ENCODE measurements at places on chromosomes 6 and 20.

- DNase-seq = no peak
Measured at GRCh38 chr20:61772828-61773631, 292.7 kb downstream of the TAF4 start.

GRCh38 chr6:116190550-116190949 lies 63.3 kb downstream of the TSPYL4 start:
- DNase-seq = no peak

- DNase-seq = no peak
Measured at GRCh38 chr6:56551409-56552120, 91.1 kb downstream of the DST start.

- no peak for DNase-seq
Measured at GRCh38 chr6:6694825-6695624, 106.5 kb downstream of the LY86 start.

GRCh38 chr6:157908369-157909281 lies 73.0 kb upstream of the SYNJ2 start:
- DNase-seq = no peak

GRCh38 chr20:12748359-12748994 lies 260.3 kb upstream of the SPTLC3 start:
- no peak for DNase-seq

DNA sequence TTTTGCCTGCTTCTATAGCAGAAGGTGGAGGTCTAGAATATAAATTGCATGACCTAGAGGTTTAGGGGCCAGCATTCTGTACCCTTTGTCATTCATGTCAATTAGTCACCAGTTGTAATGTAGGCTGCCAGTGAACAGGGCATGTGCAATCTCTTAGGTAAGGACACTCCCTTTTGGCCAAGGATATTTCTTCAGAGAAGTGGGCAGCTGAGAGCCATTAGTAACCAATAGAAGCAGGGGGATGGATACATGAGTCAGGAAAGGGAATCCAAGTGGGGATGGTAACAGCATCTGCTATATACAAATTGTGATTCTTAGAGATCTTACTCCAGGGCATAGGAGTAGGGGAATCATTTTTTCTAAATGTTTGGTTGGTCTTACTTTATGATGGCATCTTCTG lies 494.2 kb upstream of the JAG1 start:
- no peak for DNase-seq

- no peak for DNase-seq
Measured at GRCh38 chr6:7172649-7173048, 64.9 kb downstream of the RREB1 start.

DNA sequence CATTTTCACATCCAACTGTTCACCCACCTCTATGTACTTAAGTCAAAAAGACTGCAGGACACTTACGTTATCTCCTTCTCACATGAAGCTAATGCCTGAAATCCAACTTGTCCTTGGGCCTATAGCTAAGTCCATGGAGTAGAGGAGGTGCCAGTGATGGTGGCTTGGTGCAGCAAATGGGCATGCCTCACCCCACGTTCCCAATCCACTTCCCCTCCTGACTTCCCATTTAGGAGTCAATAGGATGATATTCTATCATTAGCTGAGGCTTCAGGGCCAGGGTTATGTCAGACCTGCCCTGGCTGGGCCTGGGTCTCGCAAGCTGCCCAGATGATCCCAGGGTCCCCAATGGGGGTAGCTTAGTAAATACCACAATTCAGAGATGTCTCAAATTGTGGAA lies 410.4 kb downstream of the MAFB start:
- no peak for DNase-seq

- DNase-seq = no peak
Measured at GRCh38 chr6:125797120-125797885, 6.5 kb downstream of the NCOA7 start.

DNA sequence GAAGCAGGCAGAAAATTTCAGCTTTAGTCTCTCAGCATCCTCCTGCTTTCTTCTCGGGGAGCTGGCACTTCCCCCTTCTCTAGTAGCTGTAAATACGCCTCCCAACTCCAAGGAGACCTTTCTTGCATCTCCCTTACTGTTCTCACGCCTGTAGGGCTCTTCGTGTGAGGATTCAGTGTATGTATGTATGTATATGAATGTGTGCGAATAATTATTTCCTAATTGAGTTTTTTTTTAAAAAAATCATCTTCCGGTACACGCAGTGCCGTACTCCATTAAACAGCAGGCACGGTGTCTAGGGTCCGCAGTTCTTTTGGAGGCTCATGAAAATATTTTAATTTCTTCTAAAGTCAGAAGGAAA lies 85.4 kb downstream of the HFE start:
- DNase-seq = no peak

DNA sequence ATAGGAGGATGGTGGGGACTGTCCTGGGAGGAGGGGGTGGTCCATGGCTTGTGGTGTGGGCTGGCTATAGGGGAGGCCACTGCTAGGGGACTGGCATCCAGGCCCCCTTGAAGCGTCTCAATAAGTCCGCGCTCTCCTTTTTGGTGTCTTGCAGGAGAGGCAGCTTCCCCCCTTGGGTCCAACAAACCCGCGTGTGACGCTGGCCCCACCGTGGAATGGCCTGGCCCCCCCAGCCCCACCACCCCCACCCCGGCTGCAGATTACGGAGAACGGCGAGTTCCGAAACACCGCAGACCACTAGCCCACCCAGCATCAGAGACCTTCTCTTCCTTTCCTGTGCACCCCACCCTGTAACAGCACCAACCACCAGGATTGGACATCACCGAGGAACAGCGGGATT lies 2.8 kb upstream of the ZBTB9 start:
- DNase-seq = no peak

DNA sequence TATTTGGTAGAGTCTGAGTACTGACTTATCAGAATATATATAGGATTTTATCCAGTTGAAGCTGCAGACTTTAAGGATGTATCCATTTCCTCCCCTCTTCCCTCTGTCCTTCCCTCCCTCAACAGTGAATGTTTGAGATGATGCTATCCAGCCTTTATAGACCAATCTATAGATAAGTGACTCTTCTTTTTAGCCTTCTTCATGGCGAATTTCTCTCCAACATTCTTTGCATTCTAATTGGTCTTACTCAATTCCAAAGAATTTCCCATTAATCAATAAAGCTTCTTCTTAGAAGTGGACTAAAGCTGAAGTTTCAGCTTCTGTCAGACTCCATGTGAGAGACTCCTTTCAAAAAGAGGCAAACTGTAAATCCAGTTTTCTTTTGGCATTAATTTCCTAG lies 99.3 kb downstream of the AIG1 start:
- no peak for DNase-seq

GRCh38 chr6:74598462-74599393 lies 607.1 kb downstream of the COL12A1 start:
- no peak for DNase-seq

GRCh38 chr20:58457083-58457695 lies 58.0 kb downstream of the APCDD1L start:
- DNase-seq = no peak

GRCh38 chr6:72975352-72975752 lies 249.9 kb downstream of the KHDC1L start:
- DNase-seq = no peak

- peak; percentile 4 for DNase-seq
Measured at GRCh38 chr20:52150440-52151258, 40.9 kb downstream of the ZFP64 start.

DNA sequence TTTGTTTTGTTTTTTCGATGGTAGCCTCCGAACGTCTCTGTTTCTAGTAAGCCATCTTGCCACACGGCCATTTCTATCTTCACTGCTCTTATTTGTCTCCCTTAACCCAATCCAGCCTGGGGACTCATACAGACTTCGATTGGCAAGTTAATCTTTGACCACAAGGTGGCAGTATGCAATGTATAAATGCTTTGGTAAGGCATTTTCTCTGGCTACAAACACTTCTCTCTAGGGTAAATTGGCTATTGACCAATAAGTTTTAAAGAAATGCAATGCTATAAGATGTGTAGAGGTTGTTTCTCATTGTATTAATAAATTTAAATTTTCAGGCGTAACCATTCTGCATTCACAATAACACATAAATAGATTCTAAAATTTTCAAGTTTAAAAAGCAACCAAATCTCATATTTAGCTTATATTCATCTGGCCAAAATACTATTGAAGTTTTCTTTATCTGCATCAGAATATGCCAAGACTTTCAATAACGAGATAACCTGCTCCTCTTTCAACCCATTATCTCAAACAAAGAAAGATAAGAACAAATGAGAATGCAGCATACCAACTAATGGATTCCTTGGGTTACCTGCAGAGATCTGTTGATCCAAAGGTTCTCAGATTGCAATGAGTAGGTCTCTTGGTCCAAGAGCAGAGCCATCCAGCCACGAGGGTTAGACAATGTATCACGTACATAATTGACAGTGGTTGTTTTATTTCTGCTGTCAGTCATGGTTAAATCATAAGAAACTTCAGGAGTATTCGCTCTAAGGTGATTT lies 231.9 kb downstream of the PKHD1 start:
- DNase-seq = no peak

- DNase-seq = no peak
Measured at GRCh38 chr6:140058863-140059262, 684.4 kb upstream of the CITED2 start.

DNA sequence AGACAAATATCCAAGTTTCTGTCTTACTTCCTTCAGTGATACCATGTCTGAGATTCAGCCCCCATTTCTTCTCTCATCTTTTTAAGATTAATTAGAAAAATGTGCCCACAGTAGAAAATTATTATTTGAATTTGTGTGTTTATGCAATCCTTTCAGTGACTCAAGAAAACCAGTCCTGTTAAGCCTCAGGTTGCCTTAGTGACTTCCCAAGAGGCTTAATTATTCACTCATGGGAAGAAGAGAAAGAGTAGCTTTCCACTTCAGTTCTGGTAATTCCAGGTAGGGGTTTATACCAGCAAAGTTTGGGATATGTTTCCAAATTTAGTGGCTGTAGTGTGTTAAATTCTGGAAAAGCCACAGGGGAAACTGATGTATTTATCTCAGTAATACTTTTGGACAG lies 149.1 kb downstream of the RIMS1 start:
- no peak for DNase-seq

DNA sequence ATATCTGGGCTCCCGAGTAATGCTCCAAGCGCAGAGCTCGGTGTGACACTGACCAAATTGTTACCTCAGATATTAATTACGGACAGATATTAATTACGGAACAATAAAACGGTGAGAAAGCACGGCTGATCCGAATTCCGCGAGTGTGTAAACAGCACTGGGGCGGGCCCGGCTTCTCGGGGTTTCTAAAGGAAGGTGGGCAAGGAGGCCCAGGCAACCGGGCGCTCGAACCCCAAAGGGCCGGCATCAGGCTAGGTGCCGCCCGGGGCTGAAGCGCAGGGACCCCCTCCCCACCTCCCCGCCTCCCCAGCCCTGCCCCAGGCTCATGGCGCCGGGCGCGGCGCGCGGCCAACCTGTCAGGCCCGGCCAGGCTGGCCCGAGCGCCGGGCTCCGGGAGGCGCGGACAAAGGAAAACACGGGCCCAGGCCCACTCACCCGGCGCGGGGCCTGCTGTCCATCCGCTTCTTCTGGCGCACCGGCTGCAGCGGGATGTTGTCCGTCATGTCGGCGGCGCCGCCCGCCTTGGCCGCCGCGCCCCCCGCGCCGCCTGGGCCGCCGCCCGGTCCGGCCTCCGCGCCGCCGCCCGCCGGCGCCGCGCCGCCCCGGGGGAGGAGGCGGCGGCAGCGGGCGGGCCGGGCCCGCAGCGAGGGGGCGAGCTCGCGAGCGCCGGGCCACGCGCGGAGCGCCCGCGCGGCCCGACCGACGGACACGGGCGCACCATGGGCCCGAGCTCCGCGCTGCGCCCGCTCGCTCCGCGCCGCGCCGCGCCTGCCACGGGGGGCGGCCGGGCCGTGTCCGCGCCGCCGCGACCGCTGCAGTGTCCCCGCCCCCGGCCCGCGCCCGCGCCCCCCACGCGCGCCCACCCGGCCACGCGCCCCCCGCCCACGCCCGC lies at the start of gene ATP9A:
Gene ATP9A, minus strand, starts transcription at position 524 of the 892 bp plus-strand sequence. Its CDS starts 21 bp downstream, at position 503.
- no peak for DNase-seq

DNA sequence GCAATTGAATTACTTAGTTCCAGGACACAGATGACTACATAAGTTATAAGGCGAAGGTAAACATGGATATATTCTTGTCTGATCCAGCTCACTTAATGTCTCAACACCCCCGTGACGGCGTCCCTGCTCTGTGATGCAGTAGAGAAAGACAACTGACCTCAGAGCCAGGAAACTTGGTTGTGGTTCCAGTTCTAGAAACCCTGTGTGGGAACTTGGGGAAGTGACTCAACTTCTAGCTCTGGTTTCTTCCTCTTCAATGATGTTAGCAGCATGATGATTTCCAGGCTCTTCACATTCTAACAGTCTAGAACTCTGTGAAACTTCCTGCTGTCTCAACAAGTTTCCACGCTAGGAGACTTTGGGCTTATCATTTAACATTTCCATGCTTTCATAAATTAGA lies 18.4 kb downstream of the LAMA4 start:
- no peak for DNase-seq

DNA sequence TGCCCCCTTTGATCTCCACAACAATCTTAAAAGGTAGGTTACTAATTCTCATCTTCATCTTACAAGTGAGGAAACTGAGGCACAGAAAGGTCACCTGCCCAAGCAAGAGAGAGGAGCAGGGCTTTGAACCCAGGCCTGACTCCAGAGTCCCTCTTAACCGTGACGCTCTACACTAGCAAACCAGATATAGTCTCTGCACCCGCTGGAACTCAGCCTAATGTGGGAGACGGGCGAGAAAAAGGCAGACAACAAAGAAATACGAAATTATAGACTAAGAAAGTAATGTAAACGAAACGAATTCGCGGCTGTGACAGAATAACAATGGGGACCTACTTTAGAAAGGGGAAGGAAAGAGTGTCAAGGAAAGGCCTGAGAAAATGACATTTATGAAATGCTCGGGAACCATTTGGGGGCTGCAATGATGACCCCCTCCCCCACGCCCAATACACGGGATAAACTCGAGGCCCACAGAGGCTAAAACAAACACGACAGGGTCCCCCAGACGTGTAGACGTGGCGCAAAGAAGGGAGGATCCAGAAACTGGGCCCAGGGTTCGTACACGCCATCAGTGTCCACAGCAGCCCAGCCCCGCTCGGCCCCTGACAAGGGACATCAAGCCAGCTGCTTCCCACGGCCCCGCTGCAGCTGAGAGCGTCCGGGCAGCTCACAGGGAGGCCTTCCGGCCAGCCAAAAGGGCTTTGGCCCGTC lies 637 bp downstream of the TRPC4AP start:
- DNase-seq = no peak

- no peak for DNase-seq
Measured at GRCh38 chr20:32731882-32732266, 11.4 kb downstream of the COMMD7 start.

DNA sequence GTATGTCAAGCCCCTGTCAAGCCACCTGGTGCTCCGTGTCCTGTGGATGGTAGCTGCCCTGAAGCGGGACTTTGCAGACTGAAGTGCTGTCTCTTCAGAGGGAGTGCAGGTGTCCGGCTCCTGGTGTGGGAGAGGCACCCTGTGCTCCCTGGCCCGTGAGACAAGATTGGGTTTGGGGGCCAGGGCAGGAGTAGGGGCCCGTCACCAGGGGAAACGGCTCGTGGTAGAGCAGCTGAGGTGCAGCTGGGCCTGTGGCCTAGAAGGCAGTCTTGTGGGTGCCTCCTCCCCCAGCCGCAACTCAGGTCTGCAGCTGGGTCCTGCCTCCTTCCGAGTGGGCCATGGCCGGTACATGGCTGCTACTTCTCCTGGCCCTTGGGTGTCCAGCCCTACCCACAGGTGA lies at the start of gene PTCRA:
Gene PTCRA, plus strand, starts transcription at position 322 of the 400 bp plus-strand sequence. Its CDS starts 17 bp downstream, at position 339.
- DNase-seq = no peak

All from stimulated activated CD4-positive, alpha-beta T cell treated with anti-CD3 and anti-CD28 coated beads, Interleukin-2, amount 100 ng/mL, for 4 hours (primary cell).